Activated naive CD4-positive, alpha-beta T cell (primary cell): ENCODE measurements at places on chromosomes 3 and 15.

GRCh38 chr3:126955004-126955790, 27.7 kb upstream of the PLXNA1 start:
- no peak for DNase-seq

GRCh38 chr15:39798382-39798781, 15.7 kb upstream of the FSIP1 start:
- no peak for DNase-seq

DNA sequence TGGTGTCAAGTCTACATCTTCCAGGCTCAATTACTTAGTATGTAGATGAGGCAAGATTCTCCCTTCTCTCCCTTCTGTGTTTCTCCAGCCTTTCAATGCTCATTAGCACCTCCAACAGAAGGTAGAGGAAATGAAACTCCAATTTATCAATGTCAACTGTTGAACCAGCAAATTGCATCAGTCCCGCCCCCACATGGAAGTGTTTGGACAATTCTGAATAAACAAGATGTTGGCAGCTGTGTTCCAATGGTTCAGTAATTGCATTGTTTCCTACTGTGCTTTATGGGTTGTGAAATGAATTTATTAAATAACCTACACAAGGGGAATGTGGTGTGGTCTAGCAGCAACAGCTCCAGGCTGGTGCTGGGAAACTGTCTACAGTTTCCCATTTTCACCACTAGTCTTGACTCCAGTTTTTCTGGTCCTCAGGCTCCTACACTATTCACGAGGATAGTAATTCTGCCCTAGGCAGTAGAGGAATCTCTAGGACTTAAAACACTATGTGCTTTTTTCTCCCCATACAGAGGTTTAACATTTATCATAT, 91.9 kb downstream of the MB21D2 start:
- no peak for DNase-seq

GRCh38 chr15:98690272-98690950, 42.1 kb downstream of the IGF1R start:
- no peak for DNase-seq

- no peak for DNase-seq
Measured at GRCh38 chr3:64344721-64345207, 119.5 kb upstream of the PRICKLE2 start.

DNA sequence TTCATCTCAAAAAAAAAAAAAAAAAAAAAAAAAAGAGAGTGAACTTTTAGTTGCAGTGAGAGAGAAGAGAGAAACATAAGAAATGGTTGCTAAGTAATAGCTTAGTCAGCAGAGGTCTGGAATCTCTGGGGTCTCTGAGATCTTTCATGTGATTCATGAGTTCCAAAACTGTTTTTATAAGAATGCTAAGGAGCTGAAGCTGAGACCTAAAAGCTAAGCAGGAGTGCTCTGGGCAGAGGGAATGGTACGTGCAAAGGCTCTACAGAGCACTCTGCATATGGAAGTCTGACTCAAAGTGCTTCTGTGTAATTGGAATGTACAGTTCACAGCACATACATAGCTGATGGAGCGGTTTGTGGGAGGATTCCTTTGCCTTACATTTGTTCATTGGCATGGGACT, 66.3 kb upstream of the LRIG1 start:
- no peak for DNase-seq

DNA sequence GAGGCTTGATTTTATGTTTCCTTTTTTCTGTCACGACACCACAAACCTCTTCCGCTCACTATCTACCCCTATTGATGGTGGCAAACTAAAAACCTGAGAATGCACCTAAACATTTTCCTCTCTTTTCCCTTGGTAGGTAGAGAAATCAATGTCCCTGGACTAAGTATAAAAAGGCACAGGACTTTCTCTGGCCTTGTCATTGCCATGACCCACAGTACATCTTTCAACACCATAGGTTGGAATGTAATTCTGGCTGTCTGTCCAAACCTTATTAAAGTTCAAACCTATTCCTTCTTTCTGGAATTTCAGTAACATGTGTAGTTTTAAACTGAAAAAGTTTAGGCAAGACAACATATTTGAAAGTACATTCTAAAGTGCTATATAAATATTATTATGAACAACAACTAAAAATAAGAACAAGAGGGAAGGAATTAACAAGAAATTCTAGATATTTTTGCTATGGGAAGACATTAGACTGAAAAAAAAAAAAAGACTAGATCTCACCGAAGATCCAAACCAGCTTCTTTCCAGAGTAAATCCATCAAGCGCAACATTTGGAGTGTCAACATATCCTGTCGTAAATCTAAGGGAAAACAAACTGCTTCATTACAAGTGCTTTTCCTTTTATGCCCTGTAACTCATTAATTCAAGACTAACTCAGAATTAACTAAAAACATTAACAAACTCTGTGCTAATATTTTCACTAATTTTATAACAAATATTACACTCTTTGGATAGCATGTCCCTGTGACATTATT, 73.1 kb downstream of the FAIM start:
- no peak for DNase-seq

DNA sequence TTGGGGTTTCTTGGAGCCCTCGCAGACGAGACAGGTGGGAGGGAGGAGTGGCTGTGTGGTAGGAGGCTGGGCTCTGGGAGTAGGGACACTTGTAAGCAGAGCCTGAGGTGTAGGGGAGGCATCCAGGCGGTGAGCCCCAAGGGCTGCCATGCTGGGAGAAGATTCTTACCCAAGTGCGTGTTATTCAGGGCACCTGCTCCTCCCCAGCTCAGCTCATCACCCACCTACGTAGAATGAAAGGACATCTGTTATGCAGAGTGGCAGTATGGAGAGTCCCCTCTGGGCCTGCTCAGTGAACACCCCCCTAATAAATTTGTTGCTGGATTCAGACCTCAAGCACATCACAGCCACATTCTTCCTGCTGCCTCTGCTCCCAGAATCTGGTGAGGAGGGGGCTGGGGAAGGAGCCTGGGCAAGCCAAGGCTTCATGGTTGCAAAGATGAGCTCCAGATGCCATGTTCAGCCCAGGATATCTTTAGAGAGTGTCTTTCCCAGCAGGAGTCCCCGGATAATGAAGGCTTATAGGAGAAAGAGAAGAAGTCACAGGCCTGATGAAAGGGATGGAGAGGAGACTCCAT, 261.8 kb downstream of the EPHB1 start:
- no peak for DNase-seq

DNA sequence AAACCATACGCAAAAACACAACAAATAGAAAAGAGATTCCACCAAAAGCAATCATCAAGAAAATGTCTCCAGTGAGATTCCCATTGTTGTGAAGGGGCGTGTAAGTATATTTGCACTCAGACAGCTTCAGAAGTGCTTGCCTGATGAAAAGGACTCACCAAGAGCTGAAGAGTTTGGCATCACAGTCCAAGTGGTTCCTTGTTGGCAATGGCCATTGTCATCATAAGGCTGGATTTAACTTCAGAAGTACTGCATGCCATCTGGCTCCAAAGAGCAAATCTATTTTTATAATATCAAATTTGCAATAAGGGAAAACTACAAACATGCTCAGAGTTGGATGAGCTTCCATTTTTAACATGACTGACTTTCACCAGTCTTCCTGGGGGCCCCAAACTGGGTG, 505.3 kb upstream of the NR2F2 start:
- DNase-seq = no peak

DNA sequence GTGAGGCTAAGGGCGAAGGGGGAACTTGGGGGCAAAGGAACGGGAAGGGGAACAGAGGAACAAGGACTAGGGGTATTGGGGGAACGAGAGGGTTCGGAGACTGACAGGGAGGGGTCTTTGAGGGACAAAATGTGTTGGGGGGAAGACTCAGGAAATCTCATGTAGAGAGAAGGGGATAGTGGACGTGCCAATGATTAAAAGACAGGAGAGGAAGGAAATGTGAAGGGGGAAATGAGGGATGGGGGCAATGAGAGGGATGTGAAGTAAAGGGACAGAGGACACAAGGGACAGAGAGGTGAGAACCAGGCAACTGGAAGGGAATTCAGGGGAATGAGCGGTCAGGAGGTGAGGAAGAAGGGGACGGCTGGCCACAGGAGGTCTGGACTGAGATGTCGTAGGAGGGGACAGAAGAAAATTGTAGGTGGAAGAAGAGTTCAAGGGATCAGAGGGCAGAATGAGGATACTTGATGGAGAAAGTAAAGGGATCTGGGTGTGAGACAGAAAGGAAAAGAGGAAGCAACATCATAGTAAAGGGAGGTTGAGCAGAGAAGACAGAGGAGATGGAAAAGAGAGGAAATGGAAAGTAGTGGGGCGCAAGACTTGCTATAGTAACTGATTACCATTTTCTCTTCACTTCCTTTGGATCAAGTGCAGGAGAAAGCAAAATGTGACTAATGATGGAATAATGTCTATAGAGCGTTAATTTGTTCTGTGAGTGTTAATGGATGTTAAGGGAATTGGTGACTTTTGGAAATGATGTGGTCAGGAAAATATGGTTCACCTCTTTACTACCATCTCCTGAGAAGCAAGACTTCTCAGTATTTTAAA, 749 bp downstream of the RAB8B start:
- no peak for DNase-seq
